CD4-positive, alpha-beta memory T cell (primary cell): ENCODE measurements at places on chromosomes 5 and 9. TPM values are rescaled to one million over a fixed set of nuclear protein-coding genes. Genes with fewer than 3 reads are reported as not detected.

Gene C9orf50
- total RNA-seq = not detected

GRCh38 chr5:73994963-73995362 is 369.0 kb downstream of the ARHGEF28 start:
- no peak for DNase-seq

DNA sequence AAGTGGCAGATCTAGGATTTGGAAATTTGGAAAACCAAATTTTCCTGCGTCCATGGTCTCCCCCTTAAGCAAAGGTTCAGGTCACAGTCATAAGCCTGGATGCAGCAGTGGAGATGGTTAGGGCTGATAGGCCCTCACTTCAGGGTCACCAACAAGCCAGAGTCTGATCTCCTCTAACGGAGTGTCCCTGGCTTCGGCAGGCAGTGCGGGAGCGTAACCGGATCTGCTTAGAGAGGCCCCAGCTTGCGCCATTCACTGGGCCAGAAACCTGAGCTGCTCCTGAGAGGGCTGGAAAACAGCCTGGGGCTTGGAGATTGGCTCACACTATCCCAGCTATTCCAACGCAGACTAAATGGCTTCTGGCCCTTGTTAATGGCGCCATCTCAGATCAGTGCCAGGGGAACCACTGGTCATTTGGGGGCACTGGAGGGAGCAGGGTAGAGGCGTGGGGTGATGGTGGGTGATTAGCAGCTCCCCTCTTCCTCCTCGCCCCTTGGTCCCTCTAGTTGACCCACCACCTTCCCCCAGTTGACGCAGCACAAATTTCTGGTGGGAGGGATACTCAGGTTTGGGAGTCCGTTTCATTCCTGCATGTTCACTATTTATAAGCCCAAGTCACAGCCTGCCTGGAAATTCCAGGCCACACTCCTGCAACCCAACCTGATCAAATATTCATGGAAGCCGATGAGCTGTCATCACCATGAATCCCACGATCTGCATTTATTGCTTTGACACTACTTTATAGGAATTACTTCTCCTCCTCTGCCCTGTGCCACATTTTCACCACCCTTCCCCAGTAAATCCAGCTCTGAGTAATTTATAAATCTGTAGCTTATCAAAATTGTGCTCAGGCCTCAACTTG is 134.6 kb upstream of the CPEB4 start:
- DNase-seq = no peak

Gene CSF1R
- 2.9 TPM for total RNA-seq

DNA sequence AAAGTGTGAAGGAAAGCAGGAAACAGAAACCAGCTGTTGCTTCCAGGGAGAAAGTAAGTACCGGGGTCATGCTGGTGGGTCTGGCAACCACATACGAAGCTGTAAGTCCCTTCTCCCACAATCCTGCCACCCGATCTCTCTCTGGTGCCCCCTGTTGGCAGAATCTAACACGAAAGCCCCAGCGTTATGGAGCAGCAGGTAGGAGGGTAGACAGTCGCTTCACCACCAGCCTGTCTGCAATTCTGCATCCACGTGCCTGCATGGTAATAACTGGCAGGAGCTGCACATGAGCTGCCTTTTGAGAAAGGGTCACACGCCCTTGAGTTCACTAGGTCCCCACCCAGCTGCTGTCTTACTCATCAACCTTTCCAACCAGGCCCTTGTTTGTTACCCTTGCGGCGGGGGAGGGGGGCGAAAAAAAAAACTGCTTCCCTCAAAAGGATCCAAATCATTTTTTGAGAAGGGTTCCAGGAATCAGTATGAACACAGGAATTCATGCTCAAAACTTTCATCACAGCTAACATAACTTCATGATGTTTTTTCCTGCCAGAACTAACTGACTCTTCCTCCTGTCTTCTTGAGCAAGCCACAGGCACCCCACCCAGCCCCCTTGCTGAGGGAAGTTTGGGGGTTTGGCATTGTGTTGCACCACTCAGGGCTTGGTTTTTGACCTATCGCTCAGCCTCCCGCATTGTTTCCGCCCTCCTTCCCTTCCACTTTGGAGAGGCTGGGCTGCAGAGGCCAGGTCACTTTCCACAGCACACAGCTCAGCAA is 19.6 kb upstream of the TMEM252 start:
- peak; percentile 51 for DNase-seq

Gene SRA1
- total RNA-seq = 24.5 TPM

- no peak for DNase-seq
These were observed 8.9 kb downstream of the WDR5 start for GRCh38 chr9:134144801-134145200.

- DNase-seq = no peak
These were observed 283.6 kb downstream of the ELAVL2 start for GRCh38 chr9:23542438-23542837.

Gene DELE1
- 73.2 TPM for total RNA-seq

DNA sequence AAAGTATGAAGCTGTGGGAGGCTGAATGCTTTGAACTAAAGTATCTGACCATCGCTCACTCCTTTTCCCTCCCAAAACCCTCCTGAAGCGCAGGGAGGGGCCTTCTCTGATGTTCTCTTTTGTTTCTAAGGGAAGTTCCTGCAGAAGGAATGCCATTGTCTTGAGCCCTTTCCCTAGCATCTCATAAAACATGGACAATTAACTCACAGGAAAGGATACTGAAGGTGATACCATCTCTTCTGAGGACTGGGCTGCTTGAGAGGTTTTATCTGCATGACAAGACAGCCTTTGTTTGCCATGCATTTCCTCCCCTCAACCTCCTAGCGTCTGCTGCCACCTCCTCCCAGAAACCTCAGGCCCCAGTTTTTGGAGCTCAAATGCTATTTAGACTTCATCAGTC is 4.3 kb upstream of the RMND5B start:
- DNase-seq = no peak

- no peak for DNase-seq
These were observed 1165.3 kb downstream of the TAF11L14 start for GRCh38 chr5:18799482-18800128.

Gene GADD45G
- 2.9 TPM for total RNA-seq

- DNase-seq = no peak
These were observed 746.3 kb upstream of the RIOK2 start for GRCh38 chr5:97929383-97929782.

Gene SLC36A2
- total RNA-seq = not detected

DNA sequence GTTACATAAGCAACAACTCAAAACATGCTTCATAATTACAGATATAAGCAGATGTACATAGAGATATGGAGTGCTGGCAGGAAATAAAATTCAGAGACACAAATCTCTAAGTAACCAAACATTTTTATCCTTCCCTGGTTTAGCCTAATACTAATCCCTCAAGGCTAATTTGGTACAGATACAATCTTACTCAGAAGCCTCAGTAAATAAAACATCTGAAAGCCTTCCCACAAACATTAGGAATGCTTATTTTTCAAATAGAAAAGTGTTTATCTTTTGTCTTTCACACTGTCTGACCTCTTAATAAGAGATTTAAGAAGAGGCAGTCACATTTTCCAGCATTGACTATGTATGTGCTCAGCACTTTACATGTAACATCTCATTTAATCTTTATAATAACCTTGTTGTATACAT is 399.4 kb downstream of the ARRDC3 start:
- no peak for DNase-seq

Gene LCNL1
- 0.14 TPM for total RNA-seq

DNA sequence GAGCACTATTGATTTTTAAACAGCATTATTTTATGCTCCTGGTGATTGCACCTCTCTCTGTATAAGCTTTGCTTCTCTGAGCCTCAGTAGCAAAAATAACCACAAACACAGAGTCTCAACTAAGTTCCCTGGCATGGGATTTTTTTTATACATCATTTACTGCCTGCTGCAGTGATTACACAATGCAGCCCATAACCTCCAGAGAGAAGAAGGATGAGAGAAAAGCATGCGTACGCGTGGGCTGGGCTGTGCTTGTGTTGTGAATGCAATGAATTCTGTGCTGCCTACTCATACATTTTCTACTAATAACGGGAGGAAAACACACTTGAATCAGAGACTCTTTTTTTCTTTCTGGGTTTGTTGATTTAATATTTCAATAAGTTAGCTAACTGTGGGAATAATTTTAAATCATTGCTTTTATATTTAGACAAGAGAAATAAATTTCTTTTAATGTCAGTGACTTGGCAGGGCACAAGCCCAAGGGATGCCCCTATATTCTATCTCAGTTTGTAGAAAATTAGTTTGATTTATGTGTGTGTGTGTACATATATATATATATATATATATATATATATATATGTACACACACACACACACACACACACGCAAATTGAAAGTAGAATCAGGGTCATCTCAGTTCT is 351.5 kb downstream of the MED10 start:
- no peak for DNase-seq

GRCh38 chr9:75372499-75373268 is 284.4 kb downstream of the OSTF1 start:
- DNase-seq = no peak

- DNase-seq = no peak
These were observed 103.5 kb downstream of the NDUFAF2 start for GRCh38 chr5:61048534-61048933.

DNA sequence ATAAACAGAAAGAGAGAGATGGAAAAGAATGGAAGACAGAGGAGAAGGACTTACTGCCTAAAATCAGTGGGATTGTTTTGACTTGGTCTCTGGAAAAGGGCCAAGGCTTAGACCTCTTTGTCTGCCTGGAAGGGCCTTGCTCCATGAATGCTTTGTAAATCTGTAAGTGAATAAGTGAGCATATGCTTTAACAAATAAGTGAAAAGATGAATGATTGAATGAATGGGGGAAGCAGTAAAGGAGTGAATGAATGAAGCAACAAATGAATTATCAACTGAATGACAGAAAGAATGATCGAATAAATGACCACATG is 5.5 kb downstream of the KCNIP1 start:
- no peak for DNase-seq

DNA sequence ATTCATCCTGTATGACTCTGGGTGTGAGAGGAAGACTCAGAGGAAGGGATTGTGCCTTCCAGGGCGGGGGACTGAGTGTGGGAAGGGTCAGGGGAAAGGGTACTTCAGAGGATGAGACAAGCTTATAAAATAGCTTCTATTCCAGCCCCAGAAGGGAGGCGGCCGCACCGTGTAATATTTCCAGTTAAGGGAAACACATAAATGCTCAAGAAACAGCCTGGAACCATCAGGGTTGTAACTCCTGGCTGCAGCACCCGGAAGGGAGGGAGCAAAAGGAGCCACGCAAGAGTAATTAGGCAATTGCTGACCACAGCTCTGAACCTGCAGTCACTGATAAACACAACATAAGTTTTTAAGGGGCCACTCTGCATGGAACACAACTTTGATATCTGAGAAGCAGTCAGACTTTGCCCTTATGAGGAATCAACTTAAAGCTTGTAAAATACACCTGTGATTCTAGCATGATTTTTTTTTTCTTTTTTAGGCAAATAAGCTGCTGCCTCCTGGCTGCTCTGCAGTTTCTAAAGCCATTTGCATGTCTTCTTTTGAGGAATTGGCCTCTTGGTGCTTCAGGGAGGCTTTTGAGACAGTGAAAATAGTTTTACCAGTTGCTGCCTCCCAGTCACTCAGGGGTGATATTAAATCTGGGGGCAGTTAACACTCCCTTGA is 382.7 kb downstream of the ENC1 start:
- no peak for DNase-seq

DNA sequence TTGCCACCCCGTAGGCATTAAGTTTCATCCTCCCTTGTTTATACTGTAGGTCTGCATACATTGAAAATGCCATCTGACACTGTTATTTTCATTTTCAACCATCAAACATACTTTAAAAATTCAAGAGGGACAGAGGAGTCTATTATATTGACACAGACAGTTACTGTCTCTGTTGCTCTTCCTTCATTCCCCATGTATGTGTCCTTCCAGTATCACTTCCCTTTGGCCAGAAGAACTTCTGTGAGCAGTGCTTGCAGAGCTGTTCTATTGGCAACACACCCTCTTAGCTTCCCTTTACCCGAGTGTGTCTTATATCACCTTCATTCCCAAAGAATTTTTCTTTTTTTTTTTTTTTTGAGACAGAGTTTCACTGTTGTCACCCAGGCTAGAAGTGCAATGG is 42.8 kb downstream of the RASGEF1C start:
- no peak for DNase-seq

DNA sequence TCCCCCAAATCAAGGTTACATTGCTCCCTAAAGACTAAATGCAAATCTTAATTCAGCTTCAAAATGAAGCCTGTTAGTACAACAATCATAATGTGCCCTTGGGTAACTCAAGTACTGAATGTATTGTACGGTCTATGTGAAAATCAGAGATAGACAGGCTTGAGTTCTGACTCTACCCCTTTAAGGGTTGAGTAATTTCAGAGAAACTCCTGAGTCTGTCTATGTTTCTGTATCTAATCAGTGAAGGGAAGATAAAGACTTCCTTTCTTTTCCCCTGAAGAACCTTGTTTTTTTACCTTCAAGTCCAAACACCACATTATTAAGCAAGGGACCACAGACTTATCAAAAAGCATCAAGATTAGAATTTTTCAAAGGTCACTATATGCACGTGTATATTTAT is 108.2 kb downstream of the MPDZ start:
- DNase-seq = no peak

- DNase-seq = no peak
These were observed 75.0 kb upstream of the FCN1 start for GRCh38 chr9:134992755-134993124.

DNA sequence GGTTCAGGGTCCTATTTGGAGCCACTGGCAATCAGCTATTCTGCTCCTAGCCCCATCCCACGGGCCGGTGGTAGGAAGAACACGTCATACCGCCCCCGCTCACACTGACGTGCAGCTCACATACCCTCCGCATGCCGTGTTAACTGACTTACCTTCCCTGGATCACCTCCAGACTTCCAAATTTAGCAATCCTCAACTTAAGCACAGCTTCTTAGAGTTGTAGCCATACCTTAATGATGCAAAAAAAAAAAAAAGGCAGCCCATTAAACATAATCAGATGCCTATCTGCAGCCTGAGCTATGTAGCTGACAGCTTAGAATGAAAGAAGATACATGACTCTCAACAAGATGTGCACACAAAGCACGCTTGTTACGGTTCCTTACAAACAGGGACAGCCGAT is 93.0 kb downstream of the IRX2 start:
- no peak for DNase-seq

Gene CSF2
- not detected for total RNA-seq

DNA sequence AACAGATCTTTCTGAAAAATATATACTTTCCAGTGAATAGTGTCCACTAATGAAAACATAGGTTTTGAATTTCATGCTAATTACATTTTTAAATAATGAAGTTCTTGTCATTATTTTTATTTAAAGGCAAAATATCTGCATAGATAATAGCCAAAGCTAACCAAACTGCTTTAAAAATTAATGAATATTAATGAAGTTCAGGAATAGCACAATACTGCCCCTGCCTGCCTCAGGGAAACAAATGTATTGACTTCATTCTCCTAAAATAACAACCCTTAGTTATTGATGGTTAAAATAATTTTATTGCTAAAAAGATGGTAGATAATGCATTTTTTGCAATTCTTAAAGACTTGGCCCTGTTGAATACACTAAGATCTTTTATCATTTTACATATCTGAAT is 103.6 kb upstream of the SSBP2 start:
- DNase-seq = no peak

Gene TLX3
- total RNA-seq = not detected

GRCh38 chr5:147743012-147743411 is 39.5 kb downstream of the JAKMIP2 start:
- DNase-seq = no peak
